Kidney capillary endothelial cell (primary cell): ENCODE measurements at places on chromosomes 5 and 9.

GRCh38 chr9:12684974-12685373 lies 8.2 kb upstream of the TYRP1 start:
- DNase-seq = no peak

DNA sequence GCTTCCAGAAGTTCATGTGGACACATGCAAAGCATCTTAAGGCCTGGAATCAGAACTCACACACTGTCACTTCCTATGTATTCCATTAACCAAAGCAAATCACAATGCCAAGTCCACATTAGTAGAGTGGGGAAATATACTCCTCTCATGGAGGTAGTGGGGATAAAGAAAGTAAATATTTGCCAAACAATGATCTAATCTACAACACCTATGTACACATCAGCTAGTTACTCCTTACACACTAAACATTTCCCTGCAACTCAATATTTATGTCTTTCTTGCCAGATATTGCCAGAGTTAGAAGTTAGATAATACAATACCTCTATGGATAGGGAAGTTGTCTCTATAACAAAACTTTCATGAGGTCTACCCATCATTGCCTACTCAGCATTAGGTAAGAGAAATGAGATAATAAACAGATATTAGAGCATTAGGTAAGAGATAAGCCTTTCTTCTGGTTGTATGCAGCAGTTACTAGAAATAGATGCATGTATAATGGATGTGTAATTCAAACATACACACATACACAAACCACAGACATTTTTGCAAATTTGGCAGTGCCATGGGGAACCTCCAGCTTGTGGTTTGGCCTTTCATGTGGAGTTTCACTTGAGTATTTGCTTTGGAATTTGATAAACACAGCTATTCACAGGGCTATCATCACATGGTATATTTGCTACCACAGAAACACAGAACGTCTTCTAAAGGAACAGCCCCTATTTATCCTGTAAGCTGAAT lies 196.5 kb downstream of the TLE1 start:
- DNase-seq = no peak

GRCh38 chr5:153711755-153712154 lies 221.3 kb downstream of the GRIA1 start:
- no peak for DNase-seq

- no peak for DNase-seq
Observed at GRCh38 chr5:168427224-168427623, 59.0 kb upstream of the RARS1 start.

GRCh38 chr9:99192786-99193465 lies 28.8 kb downstream of the ALG2 start:
- DNase-seq = no peak

GRCh38 chr5:52748590-52748989 lies 39.1 kb upstream of the ITGA1 start:
- DNase-seq = no peak

- peak; percentile 7 for DNase-seq
Observed at GRCh38 chr9:75892216-75892911, 1.9 kb downstream of the PCSK5 start.
